Cardiac muscle cell (in vitro differentiated cells and primary cell): ENCODE measurements at places on chromosomes 2 and 18. TPM values are rescaled to one million over a fixed set of nuclear protein-coding genes. Genes with fewer than 3 reads are reported as not detected.
A peak's percentile ranks its signal among the peaks of the same experiment; 100 is the strongest.

- peak; percentile 61 for DNase-seq
Observed at GRCh38 chr2:114762986-114763385, 320.5 kb downstream of the DPP10 start.

- peak; percentile 51 for DNase-seq
Observed at GRCh38 chr2:31207790-31208189, 9.5 kb downstream of the CAPN14 start.

GRCh38 chr2:197255543-197255942 lies 55.0 kb downstream of the ANKRD44 start:
- peak; percentile 67 for DNase-seq

The CNGA3 gene
- 0.04 TPM in 1 of 2 replicates, not detected in the other for total RNA-seq

GRCh38 chr2:80464275-80464674 lies 159.7 kb upstream of the LRRTM1 start:
- DNase-seq, result no peak

The FBXO36 gene
- 2.8 and 5.7 TPM in 2 replicates for total RNA-seq

The PID1 gene
- total RNA-seq, result 0.42 and 1.6 TPM in 2 replicates

- no peak for DNase-seq
Observed at GRCh38 chr2:188573453-188573852, 281.8 kb downstream of the GULP1 start.

GRCh38 chr2:862355-862687 lies 88.3 kb upstream of the SNTG2 start:
- no peak for DNase-seq

The INHA gene
- 11.4 and 39.0 TPM in 2 replicates for total RNA-seq

GRCh38 chr2:46160326-46160725 lies 136.9 kb upstream of the EPAS1 start:
- DNase-seq, result peak; percentile 38

- no peak for DNase-seq
Observed at GRCh38 chr18:79868168-79868784, 70.5 kb downstream of the KCNG2 start.

The RGPD5 gene
- 15.2 and 37.1 TPM in 2 replicates for total RNA-seq

- DNase-seq, result no peak
Observed at GRCh38 chr2:144943293-144943941, 423.5 kb upstream of the ZEB2 start.

- DNase-seq, result no peak
Observed at GRCh38 chr2:39512434-39512935, 75.4 kb upstream of the MAP4K3 start.
